ENCODE measurements at places on chromosomes 11 and 22. TPM values are rescaled to one million over a fixed set of nuclear protein-coding genes. Genes with fewer than 3 reads are reported as not detected.
A peak's percentile ranks its signal among the peaks of the same experiment; 100 is the strongest.

- no peak for DNase-seq
Observed at GRCh38 chr11:64351136-64351631, 7.8 kb upstream of the RPS6KA4 start.

GRCh38 chr11:45850446-45850845 is 3.2 kb downstream of the CRY2 start:
- no peak for DNase-seq

DNA sequence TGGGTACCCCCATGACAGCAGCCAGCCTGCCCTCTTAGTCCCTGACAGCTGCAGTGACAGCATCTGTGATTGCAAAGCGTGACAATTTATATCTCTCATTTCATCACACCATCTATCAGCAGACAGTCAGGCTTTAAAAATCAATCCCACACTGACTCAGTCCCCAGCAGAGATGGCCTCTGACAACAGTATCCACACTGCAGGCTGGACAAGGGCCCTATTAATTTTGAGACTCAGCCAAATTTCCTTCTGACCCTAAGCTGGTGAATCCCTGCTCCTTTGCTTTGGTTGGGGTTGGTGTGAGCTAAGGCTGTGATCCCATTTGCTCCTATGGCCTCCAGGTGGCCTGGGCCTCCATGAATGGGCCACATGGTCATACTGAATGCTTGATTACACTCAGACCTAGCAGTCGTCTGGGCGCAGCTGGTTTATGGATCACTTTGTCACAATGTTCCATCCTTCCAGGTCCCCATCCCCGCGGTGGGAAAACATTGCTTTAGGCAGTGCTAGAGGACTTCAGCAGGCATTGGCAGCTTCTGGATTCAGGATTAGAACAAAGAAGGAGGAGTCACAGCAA is 68.2 kb upstream of the B3GAT1 start:
- DNase-seq = no peak

GRCh38 chr11:27640954-27641353 is 59.3 kb downstream of the BDNF start:
- no peak for DNase-seq

- DNase-seq = no peak
Observed at GRCh38 chr11:64286801-64287159, 1.1 kb downstream of the GPR137 start.

DNA sequence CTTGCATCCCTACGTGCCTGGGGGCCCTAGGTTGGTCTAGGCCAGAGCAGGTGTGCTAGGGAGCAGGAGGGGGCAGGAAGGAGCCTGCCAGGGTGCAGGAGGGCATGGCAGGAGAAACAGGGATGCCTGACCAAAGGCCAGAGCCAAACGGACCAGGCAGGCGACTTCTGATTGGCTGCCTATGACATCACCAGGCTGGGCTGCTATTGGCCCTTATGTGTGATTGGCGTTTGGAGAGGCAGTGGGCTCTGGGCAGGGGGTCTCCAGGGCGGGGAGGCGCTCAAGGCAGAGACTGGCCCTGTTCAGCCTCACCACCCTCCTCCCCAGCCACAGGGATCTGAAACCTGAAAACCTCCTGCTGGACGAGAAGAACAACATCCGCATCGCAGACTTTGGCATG is 44.4 kb downstream of the MOB2 start:
- no peak for DNase-seq

DNA sequence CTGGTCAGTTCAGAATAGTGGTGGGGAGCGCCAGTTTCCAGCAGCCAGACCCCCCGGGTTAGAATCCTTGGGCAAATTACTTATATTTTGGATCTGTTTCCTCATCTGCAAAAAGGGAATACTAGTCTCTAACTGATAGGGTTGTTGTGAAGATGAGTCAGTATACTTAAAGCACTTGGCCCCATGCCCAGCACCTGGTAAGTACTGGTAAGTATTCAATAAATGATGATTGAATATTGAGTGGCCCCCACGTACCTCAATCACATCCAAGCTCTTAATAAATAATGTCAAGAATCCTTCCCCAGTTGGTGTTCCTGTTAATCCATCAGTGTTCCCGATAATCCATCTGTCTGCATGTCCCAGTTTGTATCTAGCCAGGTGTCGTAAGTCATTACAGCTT is 12.1 kb downstream of the ACP2 start:
- no peak for DNase-seq

DNA sequence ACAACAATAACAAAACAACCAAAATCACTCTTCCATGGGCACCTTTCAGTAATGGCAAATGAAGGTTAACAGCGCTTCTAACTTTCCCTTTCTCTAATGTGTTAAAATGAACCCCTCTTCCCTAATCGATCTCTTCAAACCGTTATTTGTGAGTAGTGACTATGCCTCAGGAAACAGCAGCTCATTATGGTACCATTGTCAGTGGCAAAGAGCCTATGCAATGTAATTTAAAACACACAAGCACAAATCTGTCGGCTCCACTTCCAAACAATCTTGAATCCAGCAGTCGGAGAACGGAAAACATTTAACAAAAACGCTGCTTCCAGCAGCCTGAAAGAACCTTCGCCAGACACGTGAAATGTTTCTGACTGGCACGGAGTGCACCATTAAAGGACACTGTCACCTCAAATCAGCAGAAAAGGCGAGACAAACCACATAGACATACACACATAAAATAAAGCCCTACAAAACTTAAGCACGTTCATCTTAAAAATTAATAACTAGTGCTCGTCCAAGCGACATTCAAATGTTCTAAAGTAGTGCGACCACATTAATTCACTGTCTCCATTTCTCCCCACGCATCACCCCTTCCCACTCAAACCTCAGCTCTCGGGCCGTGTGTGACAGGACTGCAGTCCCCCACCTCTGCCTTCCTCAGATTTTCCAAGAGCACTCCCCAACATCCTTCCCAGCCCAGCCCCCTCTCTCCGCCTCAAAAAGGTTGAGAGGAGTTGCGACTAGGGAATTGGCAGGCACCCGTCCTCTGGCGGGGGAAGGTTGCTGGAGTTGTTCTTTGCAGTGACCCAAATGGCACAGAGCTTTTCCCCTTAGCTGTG is 748 bp downstream of the RAB30 start:
- peak; percentile 80 for DNase-seq

DNA sequence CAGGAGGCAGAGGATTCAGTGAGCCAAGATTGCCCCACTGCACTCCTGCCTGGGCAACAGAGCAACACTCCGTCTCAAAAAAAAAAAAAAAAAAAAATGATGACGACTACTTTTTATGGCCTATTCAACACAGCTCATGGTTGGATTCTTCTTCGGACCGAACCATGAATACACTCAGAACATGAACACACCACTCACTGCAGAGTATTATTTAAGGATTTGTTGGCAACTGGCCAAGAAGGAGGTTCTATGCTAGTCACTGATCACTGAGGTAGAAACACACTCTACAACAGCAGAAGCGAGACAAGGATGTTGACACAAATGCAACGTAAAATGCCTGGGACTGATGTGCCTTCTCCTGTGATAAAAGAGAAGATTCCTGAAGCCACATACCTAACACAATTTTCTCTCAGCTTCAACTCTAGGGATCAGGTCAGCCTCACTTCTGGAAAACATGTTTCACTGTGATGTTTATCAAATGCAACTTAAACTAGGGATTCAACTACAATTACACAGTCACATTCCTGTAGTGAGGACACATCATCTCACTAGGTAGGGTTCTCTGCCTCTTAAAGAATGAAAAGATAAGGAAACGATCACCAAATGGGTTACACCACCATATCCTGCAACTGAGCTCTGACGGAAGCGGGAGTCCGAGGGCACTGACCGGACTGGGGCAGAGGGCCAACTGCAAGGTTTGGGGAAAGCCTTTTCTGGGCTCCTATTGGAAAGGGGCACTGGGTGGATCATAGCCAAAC is 82.5 kb downstream of the SGSM3 start:
- DNase-seq = no peak

DNA sequence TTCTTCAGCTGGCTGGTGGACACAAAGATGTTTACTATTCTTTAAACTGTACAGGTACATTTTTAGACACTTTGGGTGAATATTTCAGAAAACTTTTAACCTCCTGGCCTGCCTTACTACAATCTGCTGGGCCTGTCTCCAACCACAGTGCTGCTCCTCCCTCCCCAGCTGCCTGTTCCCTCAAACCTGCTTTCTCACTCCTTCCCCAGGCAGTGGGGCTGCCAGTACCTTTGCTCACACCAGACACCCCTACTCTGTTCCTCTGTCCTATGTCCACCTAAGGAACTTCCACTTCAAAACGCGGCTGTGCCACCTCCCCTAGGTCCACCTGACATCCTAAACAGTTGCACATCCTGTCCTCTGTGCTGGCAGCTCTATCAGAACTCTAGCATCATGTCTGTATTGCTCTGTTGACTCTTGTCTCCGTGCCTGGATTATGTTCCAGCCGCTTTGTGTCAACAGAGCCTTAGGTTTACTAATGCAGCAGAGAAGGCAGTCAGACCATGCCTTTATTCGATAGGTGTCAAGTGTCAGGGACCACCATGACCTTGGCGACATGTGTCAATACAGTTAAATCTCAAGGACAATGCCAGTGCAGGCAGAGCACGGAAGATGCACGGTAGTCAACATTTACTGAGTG is 13.4 kb downstream of the ZP1 start:
- DNase-seq = no peak

DNA sequence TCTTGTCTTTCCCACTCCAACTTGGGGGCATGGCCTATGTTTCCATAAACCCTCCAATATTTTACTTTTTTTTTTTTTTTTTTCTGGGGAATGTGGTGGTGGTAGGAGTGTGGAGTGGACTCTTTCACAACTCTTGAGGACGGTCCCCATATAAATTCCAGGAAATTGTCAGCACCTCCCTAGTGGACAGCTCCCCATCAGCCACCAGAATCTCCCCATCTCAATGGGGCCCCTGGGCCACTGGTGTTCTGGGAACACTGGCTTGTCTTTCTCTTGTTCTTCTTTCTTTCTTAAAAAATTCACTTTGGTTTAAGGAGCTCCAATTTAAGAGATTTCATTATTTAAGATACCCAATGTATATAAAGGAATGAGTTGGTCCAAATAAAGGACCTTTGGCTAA is 74.1 kb downstream of the ADM start:
- peak; percentile 60 for DNase-seq

DNA sequence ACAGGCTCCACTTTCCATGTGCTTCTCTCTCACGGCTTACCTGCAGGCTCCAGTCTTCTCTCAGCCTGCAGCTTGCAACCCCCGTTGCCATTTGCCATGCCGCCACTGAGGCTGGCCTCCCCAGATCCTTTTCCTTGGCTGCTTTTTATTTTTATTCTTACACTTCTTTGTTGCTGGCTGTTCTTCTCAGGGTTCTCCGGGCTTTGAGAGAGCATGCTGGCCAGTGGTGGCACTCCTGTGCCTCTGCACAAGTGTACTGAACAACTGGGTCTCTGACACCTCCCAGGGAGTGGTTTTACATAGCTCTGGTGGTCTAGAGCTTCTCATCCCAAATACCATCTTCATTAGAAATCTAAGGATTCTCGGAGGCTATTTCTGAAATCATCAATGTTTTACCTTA is 241.7 kb upstream of the MTNR1B start:
- no peak for DNase-seq

DNA sequence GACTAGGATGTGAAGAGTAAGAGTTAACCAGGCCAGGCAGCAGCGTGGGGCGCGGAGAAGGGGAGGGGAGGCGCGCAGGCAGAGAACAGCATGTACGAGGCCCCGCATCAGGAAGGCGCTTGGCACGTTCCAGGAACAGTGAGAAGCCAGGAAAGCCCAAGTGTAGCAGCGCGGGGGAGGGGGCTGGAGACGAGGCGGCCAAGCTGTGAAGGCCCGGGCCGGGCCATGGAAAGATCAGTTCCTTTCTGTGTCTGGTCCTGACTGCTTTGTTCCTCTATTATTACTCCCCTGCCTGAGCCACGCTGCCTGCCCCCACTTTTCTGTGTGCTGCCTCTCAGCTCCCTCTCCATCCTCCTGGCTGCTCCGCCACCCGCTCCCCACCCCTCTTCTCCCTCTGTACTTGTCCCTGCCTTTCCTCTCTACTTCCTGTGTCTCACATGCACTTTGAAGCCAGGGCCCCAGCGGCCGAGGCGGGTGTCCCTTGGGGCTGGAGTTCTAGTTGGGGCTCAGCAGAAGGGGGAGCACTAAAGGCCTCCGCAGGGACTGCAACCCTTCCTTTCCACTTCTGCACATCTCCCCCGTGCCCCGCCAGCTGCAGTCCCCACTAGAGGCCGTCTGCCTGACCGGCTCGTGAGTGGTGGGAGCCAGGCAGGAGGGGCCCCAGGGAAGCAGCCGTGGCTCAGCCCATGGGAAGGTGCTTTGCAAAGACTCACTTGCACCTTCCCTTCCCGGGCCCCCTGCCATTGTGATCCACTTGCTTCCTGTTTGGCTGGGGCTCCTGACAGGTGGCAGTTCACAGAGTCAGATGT is 63.7 kb downstream of the PRDM11 start:
- peak; percentile 99 for DNase-seq

- DNase-seq = peak; percentile 64
Observed at GRCh38 chr11:820655-821511, 2.2 kb downstream of the PNPLA2 start.

GRCh38 chr11:134941326-134941725 is 529.3 kb upstream of the B3GAT1 start:
- DNase-seq = peak; percentile 56

GRCh38 chr11:66336234-66337102 is at the start of gene RIN1:
RIN1 (minus strand) TSS chr11:66336434; CDS start chr11:66336402, 32 bp downstream.
- peak; percentile 86 for DNase-seq

- DNase-seq = no peak
Observed at GRCh38 chr11:32154275-32154674, 63.4 kb downstream of the RCN1 start.

DNA sequence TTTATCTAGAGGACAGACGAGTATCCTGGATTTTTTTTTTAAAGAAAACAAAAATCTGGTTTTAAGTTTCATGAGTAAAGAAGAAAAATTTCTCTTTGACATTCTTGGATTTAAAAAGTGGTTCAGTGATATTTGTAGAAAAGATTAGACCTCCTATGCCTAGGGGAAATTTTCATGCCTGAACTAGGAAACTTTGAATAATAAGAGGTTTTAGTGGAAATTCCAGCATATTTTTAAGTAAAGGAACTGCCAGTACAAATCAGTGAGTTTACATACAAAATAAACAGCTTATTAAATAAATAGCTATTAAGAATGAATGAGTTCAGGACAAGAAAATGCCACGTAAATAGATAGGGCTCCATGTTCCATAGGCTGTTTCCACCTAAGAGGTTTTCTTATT is 17.5 kb downstream of the JAM3 start:
- DNase-seq = no peak

GRCh38 chr11:8258784-8259183 is 4.9 kb downstream of the LMO1 start:
- DNase-seq = no peak

GRCh38 chr11:69137151-69137844 is 18.4 kb upstream of the SMIM38 start:
- no peak for DNase-seq

- no peak for DNase-seq
Observed at GRCh38 chr11:11948242-11948947, 60.0 kb downstream of the DKK3 start.

The PIM3 gene
- polyA plus RNA-seq = 21.6 TPM

The C11orf91 gene
- not detected for polyA plus RNA-seq

The ANO1 gene
- polyA plus RNA-seq = 6.0 TPM

The SCGB1C1 gene
- 0.41 TPM for polyA plus RNA-seq

The TTC38 gene
- polyA plus RNA-seq = 22.2 TPM

The PTPRCAP gene
- polyA plus RNA-seq = 1.3 TPM

The PHF21B gene
- 0.71 TPM for polyA plus RNA-seq

The SGSM1 gene
- polyA plus RNA-seq = 0.20 TPM

The PANX3 gene
- polyA plus RNA-seq = not detected

The PCNX3 gene
- 21.6 TPM for polyA plus RNA-seq

The HARBI1 gene
- 2.8 TPM for polyA plus RNA-seq

The KRTAP5-4 gene
- polyA plus RNA-seq = not detected

The VPS51 gene
- 135 TPM for polyA plus RNA-seq

The MRGPRX3 gene
- not detected for polyA plus RNA-seq

The ACR gene
- polyA plus RNA-seq = 0.28 TPM

Data from muscle of leg (tissue), 16 donors.